ENCODE measurements at places on chromosomes 2 and 18. TPM values are rescaled to one million over a fixed set of nuclear protein-coding genes. Genes with fewer than 3 reads are reported as not detected.
A peak's percentile ranks its signal among the peaks of the same experiment; 100 is the strongest.

CHRNG gene
- total RNA-seq, result 697 TPM

CABYR gene
- total RNA-seq, result 1.4 TPM

SELENOI gene
- total RNA-seq, result 37.8 TPM

ELOA2 gene
- total RNA-seq, result not detected

FNDC4 gene
- 6.1 TPM for total RNA-seq

ANKRD62 gene
- not detected for total RNA-seq

TRMT61B gene
- 13.1 TPM for total RNA-seq

DSEL gene
- total RNA-seq, result 107 TPM

MAP3K19 gene
- not detected for total RNA-seq

MAP4K4 gene
- total RNA-seq, result 133 TPM

CRACDL gene
- 0.11 TPM for total RNA-seq

MFSD2B gene
- not detected for total RNA-seq

ELAC1 gene
- 3.2 TPM for total RNA-seq

- no peak for DNase-seq
These were observed 18.4 kb upstream of the CTAGE1 start for GRCh38 chr18:22436136-22436535.

- DNase-seq, result no peak
These were observed 11.0 kb upstream of the CNGA3 start for GRCh38 chr2:98335271-98335670.

DNA sequence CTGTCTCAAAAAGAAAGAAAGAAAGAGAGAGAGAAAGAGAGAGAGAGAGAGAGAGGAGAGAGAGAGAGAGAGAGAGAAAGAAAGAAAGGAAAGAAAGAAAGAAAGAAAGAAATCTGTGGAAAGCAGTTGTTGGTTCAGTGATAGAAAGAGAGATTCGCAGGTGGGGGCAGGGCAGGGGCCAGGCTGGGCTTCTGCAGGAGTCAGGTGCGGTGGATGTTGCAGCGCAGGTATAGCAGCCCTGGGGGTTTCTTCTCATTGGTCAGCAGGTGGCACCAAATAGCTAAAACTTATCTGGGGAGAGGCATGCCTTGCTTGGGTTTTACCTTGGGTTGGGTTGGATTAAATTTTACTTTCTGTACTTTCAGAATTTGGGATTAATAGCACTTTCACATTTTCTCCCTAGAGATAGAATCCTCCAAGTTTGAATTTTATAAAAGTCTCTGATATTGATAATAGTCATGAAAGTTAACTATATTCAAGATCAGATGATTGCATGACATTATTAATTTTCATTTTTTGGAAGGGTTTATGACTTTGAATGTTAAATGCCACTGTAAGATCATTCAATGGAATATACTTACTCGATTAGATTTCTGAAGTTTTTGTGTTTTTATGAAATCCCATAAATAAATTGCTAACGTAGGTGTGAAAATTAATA is 66.6 kb downstream of the SPTBN1 start:
- peak; percentile 58 for DNase-seq

DNA sequence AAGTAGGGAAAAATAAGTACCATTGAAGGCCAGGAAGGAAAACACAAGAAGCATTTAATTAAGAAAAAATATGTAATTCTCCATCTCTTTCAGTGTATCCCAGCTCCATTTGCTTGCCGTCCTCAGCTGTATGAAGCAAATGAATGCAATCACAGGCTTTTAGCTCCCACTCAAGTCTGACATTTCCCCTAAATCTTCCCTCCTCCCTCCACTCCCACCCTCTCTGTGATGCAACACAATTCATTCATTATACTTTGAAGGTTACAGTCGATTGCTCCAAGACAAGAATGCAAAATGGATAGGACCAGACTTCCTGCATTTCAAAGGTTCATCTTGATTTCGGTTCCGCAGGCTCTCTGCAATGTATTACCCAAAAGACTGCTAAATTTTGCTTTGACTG is 172.7 kb upstream of the SERPINE2 start:
- no peak for DNase-seq

DNA sequence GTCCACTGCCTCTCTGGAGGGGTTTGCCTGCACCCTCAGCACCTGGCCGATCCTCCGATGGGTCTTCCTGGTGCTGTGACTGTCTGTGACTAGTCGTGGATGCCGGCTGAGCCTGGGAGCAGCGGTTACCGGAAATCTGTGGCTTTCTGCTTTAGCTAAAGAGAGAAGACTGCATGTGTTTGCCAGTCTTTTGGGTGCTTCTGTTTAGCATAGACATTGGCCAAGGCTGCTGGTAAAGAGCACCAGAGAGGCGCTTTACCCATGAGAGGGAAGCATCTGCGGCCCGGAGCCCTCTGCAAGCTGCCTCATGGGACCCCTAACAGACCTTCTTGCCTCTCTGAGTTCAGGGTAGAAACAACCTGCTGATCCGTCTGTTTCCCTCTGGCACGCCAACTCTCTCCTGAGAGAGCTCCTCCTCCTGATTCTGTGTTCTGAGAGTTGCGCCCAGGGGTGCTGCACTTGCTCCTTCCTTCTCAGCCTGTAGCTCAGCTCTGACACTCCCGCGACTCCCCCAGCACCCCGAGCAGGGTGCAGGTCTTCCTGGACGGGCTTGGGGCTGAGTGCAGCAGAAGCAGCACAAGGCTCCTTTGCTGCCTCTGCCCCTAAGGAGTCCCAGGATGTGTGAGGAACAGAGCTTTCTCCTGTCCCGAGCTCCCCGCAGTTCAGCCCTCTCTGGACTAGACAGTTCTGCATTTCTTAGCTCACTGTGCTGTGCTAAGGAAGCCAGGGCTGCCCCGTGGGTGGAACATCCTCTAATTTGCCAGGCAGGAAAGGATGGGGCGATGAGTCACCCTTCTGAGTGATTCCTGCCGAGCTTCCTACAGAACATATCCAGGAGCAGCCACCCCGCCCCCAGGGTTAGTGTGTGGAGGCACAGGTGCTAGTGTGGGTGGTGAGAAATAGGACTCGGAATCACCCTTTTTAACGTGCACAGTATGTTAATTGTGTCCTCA is 203.2 kb downstream of the SH3RF3 start:
- DNase-seq, result peak; percentile 85

DNA sequence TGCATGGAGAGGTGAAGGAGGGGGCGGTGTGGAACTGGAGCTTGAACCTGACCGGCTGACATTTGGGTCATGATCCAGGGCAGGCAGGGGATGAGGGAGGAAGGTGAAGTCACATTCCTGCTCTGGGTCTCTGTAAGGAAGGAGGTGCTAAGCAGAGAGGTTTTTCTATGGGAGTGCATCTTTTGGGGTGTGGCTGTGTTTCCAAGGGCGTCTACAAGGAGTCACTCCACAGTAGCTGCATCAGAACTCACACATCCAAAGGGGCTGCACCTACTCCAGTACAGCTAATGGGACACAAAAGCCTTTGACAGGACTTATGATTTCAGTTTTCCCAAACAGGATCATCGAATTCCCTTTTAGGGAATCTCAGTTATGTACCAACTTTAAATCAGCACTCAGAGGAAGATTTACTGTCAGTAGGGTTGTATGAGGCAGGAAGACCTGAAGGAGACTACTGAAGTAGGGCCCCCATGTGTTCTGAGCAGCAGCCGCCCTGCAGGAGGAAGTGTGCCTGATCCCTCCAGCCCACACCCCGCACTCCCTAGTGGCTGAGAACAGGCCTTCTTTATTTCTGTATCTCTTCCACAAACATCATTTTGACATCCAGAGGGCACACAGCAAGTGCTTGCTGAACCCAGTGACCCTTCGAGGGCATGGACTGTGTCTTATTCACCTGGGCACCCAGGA is 137.2 kb downstream of the CELF4 start:
- no peak for DNase-seq

DNA sequence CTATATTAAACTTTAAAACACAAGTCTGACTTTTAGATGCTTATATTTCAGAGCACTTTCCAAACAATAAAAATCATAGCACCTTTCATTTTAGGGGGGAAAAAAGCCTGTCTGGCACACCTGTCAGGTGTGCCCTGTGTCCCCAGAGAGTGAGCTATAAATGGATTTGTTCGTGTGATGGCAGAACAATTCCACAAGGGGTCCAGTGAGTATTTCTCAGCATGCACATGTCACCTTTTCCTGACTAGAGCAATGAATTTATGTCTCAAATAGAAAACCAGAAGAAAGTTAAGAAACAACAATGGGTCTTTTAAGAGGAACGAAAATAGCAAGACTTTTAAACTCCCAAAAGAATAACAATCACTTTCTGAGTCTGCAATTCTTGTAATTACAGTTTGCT is 55.9 kb downstream of the ACVR1C start:
- no peak for DNase-seq

GRCh38 chr2:27023740-27024139 is 9.0 kb upstream of the TMEM214 start:
- no peak for DNase-seq

DNA sequence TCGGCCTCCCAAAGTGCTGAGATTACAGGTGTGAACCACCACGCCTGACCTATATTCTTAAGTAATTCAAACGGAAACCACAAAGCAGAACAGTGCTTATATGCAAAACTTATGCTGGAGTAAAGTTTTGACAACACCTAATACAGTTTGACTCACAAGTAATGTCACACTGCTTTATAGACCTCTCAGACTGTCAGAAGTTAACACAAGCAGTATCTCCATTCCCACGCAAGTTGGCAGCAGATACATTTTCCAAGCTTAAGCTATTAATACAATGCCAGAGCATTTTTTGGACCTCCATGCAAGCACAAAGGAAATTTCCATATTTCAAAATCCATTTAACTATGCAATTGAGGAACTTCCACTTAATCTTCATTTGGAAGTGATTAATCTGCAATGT is 21.0 kb upstream of the SANBR start:
- DNase-seq, result no peak

- DNase-seq, result peak; percentile 83
These were observed 84.0 kb upstream of the DSEL start for GRCh38 chr18:67600181-67601180.

DNA sequence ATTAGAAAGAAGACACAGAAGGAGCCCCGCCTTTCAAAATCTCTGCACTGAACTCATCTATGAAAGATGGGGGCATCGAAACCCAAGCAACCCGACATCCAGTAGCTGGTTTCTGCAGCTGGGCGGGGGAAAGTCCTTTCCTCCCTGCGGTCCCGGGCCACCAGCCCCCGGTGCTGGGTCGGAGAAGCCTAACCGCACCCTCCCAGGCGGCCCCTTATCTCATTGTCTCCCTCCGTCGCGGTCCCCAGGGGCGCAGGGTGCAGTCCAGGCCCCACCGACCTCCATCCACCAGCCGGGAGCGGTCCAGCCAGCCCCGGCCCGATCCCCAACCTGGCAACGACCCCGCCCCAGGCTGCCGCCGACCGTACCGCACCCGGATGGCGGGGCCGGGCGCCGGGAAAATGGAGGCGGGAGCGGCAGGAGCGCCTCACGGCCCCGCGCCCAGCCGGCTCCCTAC is 452 bp downstream of the RAPH1 start:
- no peak for DNase-seq

- peak; percentile 77 for DNase-seq
These were observed 297.0 kb upstream of the GULP1 start for GRCh38 chr2:187994464-187995331.

DNA sequence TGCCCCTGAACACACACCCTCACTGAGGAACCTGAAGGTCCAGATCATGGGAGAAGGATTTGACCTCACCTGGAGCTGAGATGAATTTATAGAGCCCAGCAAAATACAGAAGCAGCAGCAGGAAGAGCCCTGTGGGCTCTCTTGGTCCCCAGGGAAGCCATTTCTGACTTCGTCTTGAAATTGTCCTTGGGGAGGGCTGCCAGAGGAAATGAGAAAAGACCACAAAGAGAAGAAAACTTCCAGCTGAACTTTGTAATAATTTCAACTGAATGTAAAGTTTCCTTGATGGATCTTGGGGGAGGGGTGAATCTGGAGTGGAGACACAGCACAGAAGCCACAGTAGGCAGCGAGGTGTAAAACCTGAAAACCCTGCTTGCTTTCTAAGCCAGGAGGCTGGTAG is 500.9 kb upstream of the NXPH2 start:
- no peak for DNase-seq

- DNase-seq, result no peak
These were observed 100.2 kb downstream of the PTGR3 start for GRCh38 chr18:75108579-75109318.

GRCh38 chr2:175372704-175373701 is 191.5 kb upstream of the ATP5MC3 start:
- DNase-seq, result peak; percentile 25

- peak; percentile 18 for DNase-seq
These were observed 495 bp downstream of the TMEM169 start for GRCh38 chr2:216082117-216082711.

DNA sequence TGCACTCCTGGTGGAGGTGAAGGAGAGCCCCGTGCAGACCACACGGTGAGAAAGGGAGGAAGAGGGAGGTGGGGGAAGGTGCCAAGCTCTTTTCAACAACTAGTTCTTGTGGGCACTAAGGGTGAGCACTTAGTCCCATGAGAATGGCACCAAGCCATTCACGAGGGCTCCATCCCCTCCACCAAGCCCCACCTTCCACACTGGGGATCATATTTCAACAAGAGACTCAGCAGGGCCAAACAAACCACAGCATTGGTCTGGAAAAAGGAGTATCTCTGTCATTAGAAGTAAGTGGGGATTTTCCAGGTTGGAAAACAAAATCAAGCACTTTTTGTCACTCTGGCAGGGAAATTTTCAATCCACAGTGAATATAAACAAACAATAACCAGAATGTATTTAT is 38.4 kb downstream of the ZAP70 start:
- DNase-seq, result peak; percentile 77

- no peak for DNase-seq
These were observed 180.3 kb upstream of the PKDCC start for GRCh38 chr2:41867553-41867952.

DNA sequence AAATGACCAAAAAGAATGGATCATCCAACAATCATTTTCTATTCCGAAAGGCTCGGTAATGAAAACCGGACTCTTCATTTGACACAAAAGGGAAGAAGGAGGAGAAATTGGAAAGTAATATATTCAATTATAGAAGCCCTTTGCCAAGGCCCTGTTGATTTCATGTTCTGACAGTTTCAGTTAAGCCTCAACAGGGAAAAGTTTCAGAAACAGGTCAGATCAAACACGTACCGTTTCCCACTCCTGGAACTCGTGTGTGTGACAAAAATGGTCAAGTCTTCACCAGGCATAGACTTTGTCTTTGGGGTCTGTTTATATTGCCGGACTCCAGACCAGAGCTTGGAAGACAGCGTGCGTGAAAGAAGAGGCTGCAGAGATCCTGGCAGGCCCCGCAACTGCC is 101.3 kb upstream of the BCL2L11 start:
- DNase-seq, result no peak

- DNase-seq, result no peak
These were observed 68.3 kb downstream of the B3GNT2 start for GRCh38 chr2:62264186-62264585.

- DNase-seq, result no peak
These were observed 590 bp downstream of the EIF2B4 start for GRCh38 chr2:27369471-27370025.

GRCh38 chr18:3255611-3256165 is 6.2 kb upstream of the MYL12B start:
- no peak for DNase-seq

DNA sequence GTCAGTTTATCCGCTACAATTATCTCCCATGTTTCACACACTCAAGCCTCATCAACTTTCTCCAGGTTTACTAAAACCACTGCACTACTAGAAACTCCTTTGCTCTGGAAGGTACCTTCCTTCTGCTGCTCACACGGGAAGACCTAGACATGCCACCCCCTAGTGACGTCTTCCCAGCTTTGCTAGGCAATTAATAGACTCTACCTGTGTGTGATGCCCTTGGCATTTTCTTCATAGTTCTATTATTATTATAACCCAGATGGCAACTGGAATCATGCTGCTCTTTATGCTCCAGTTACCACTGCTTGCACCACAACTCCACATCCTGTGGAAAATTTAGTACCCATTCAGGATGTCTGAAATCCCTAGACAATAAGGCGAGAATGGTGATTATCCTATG is 42.4 kb downstream of the CACNB4 start:
- no peak for DNase-seq

All from myocyte (in vitro differentiated cells).